ENCODE measurements at places on chromosomes 5 and 9.

DNA sequence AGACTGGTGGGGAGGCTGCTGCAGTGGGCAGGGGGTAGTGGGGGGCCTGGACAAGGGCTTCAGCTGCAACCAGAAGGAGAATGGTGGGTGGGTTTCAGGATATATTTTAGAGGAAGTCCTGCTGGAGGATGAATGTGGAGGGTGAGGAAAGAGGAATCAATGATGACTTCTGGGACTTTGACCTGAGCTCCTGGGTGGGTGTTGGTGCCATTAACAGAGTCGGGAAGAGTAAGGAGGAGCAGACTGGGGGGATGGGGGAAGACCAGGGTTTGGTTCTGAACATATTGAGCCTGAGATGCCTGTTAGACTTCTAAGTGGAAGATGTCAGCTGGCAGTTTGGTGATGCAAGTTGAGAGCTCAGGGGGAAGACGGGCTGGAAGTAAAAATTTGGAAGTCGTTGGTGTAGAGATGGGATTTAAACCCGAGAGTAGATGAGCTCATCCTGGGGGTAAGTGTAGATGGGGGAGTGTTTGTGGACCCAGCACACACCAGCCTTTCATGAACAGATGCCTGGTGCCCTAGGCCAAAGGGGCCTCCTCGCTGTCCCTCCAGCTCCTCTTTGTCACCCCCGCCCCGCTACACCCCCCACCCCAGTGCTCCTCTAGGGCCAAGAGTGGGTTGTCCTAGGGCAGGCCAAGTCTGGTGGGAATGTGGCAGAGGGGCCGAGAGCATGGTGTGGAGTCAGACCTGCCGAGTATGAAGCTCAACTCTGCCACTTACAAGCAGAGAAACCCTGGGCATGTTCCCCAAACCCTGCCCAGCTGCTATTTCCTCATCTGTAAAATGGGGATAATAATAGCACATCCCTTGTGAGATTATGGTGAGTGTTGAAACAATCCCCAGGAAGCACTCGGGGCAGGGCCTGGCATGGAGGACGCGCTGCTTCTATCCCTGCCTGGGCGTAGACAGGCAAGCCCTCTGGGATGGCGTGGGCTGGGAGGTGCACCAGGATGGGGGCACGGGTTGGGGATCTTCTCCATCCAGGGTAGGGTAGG is 4.0 kb downstream of the DNM1 start:
- no peak for DNase-seq

GRCh38 chr9:136626066-136626725 is 36.5 kb upstream of the EGFL7 start:
- DNase-seq = no peak

DNA sequence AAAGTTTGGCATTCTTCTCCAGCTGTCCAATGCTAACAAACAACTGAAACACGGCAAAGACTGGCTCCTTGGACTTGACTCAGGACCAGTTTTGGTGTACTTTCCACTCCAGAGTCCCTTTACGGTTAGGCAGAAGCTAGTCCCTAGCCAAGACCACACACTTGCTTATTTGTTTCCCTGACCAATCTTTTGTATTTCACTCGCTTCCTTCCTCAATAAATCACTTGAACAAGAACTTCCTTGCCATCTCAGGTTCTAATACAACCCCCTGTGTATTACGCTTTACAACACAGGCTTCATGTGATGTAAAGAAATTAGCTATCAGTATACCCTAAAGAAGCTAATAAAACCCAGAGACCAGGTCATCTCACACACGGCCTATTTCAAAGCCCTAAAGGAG is 947.5 kb upstream of the CTNND2 start:
- DNase-seq = no peak

GRCh38 chr9:38318759-38319495 is 73.6 kb upstream of the ALDH1B1 start:
- no peak for DNase-seq

GRCh38 chr5:21661184-21661583 is 1192.0 kb downstream of the CDH12 start:
- DNase-seq = no peak

- DNase-seq = no peak
These were observed 219.3 kb upstream of the TRIM32 start for GRCh38 chr9:116467740-116468351.

- DNase-seq = peak; percentile 31
These were observed 212.0 kb upstream of the KIF2A start for GRCh38 chr5:62093976-62094375.

DNA sequence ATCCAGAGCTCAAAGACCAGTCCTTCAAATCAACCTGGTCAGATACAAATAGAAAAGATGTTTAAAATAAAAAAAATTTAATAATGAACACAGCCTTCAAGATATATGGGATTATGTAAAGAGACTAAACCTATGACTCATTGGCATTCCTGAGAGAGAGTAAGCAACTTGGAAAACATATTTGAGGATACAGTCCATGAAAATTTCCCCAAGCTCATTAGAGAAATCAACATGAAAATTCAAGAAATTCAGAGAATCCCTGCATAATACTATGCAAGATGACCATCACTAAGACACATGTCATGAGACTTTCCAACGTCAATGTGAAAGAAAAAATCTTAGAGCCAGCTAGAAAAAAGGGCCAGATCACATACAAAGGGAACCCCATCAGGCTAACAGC is 512.9 kb upstream of the PTGER4 start:
- DNase-seq = no peak

DNA sequence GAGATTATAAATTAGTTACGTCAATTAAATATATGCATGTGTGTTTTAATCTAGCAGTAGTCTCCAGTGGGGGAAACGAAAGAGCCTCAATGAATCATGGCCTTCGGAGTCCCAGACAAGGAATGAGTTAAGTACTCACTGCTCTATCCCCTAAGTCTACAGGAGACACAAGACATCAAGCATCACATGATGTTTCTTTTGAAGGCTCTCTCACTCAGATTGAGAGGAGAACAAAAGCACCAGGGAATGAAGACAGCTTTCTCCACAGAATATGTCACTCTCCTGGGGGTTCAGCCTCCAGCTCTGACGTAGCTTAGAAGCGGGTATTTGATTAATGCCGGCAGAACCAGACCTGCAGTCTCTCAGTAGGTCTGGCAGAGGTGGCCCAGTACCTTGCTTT is 381.4 kb downstream of the ACTL7B start:
- no peak for DNase-seq

GRCh38 chr5:141692533-141692888 is 10.5 kb upstream of the ARAP3 start:
- DNase-seq = no peak

DNA sequence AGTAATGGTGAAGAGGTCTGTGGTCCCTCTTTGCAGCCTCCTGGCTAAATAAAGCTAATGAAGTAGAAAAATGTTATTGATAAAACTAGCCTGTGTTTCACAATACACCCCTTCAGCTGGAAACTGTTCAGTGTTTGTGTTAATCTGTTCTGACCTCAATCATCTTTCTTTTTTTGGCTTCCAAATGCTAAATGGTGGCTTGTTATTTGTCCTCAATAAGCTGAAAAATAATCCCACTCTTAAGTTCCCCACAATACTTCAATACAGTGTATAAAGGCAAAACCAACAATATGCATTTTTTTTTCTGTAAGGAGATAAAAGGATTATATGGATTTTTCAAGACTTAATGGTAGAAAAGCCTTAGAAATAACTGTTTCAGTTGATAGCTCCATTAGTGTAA is 560.5 kb downstream of the TUSC1 start:
- DNase-seq = no peak

- DNase-seq = no peak
These were observed 142.8 kb downstream of the ENC1 start for GRCh38 chr5:74497706-74498105.

DNA sequence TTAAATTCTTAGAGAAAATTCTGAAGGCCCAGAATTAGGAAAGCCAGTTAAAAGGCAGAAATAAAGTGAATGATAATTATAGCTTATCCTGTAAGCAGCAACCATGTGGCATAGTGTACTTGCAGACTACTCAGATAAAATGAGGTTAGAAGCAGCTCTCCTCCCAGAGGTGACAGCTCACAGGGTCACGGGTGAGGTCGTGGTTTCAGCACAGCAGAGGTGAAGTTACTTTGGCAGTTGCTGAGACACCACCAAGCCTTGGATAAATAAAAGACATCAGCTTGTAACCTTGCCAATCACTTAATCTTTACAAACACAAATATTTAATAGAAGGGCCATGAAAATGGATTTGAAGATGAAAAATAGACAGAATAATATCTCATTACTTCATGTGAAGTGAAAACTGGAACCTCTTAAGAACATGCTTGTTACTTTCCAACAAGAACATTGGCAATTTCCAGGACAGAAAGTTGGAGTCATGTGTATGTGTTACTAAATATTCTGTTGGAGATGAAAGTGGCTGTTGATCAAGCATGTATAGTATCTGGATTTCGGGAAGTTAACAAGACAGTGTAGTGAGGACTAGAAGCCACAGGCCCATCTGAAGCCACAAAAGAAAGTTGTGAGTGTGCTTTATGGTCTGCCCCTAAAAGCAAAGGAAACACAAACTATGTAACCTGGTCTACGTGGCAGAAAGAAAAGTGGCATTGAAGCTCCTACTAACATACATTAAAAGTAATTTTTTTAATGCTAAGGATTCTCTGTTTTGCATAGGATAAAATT is 134.4 kb downstream of the ERCC6L2 start:
- DNase-seq = no peak

DNA sequence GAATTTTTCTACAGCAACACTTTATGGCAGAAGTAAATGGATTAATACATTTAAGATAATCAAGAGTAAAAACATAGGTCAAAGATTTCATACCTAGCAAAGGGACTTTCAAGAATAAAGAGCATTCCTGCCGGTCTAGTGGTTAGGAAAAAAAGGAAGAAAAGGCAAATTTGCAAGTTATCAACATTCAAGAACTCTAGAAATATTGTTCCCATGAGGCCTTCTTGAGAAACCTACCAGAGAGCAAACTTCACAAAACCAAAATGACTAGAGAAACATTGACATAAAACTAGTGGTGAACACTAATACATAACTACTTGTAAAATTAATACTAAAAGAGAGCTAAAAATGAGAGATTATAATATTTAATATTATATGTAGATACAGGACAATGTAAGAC is 320.2 kb upstream of the RGMB start:
- no peak for DNase-seq

DNA sequence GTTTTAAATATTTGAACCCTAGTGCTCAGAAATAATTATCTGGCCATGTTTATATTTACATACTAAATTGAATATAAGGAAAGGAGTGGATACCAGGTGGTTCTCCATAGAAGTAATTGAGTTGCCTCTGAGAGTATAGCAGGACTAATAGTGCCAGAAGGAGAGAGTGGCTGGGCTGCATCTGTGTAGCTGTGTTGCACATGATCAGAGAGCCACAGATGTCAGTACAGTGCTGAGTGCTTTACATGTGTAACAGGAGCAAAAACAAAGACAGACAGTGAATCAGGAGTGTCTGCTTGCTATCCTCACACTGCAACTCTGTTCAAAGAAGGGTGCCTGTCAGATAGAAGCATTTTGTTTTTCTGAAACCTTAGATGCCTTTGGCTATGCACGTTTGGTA is 353.9 kb upstream of the PAPPA start:
- no peak for DNase-seq

DNA sequence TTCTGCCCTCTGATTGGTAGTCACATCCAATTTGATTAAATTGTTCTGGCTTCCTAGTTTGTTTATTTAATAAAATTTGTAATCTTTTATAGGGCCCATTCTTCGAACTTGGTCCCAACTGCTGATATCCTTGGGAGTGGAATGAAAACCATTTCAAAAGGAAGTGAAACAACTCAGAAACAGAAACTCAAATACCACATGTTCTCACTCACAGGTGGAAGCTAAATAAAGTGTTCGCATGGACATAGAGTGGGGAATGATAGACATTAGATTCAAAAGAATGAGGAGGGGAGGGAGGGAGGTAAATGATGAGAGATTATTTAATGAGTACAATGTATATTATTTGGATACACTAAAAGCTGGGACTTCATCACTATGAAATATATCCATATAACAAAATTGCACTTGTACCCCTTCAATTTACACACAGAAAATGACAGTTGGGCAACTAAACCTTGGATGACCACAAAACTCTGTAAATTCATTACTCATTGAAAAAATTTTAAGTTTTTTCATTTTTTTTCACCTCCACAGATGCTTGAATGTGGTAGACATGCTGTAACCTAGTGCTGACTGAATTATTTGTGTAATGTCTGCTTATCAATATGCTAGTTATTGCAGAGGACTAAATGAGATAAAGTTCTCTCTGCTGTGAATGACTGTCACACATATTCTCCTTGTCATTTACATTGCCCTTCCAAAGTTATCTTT is 16.0 kb downstream of the ATP10B start:
- no peak for DNase-seq

DNA sequence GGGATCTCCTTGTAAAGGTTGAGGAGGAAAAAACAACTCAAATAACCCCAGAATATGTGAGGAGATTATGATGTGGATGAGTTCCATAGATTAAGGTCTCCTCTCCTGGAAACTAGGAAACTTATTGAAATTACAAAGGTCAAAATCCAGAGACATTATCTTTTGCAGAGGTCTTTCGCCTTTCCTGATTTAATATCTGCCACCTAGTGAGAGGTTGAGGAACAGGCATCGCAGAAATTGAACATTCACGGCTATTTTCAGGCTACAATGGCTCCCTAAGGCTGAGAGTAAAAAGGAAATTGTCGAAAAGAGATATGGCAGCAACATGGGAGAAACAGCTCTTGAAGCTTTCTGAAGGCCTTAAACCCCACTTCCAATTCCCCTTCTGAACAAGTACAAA is 127.5 kb upstream of the PLCXD3 start:
- DNase-seq = no peak

DNA sequence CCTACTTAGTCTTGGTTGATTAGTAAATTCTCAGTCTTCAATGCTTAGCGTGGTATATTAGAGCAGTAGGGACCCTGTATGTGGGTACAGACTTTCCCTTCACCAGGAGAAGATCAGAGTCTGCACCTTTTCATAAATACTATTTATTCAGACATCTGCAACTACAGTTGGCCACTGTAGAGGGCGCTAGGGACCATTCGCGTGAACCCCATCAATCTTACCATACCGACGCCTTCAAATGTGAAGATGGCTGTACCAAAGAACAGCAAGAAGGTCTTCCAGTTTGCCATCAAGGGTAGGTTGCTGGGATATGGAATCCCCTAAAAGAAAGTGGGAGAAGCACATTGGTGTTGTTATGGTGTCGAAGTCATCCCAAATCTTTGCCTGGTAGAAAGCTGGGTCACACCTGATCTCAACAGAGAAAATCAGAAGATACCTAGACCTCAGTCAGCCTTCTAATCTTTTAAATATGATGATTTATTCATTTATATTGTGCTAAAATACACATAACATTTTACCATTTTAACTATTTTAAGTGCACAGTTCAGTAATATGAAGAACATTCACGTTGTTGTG is 19.1 kb downstream of the SLC36A3 start:
- DNase-seq = no peak

GRCh38 chr9:128280084-128280622 is 4.1 kb downstream of the SWI5 start:
- no peak for DNase-seq

DNA sequence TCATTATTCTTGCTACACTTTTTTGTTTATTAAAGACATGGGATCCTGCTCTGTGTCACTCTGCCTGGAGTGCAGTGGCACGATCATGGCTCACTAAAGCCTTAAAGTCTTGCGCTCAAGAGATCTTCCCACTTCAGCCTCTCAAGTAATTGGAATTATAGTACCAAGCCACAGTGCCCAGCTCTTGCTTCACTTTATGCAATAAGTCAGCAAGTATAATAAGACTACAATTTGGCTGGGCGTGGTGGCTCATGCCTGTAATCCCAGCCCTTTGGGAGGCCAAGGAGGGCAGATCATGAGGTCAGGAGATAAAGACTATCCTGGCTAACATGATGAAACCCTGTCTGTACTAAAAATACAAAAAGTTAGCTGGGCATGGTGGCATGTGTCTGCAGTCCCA is 5.9 kb downstream of the C9orf153 start:
- no peak for DNase-seq
